ENCODE measurements at places on chromosomes 6 and 20.

GRCh38 chr6:88135578-88136114, 30.5 kb downstream of the CNR1 start:
- peak; percentile 13 for DNase-seq

DNA sequence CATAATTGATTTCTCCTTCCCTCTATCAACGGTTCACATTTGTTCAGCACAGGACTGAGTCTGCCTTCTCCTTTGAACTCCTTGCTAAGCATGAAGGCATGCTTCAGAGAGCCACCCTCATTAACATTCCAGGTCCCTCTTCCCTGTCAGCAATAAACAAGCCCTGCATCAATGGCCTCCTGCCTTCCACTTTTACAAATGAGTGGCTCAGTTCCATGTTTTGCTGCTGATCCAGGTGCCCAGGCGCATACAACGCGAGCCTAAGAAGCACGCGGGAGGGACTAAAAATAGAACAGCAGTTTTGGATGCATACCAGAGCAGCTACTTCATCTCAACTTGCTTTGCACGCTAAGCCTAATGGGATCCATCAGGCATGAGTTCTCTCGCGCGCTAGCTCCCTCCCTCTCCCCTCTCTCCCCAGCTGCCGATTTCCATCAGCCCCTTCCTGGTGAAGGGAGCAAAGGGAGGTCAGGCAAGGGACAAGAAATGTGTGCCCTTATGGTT, 53.4 kb downstream of the TRAF3IP2 start:
- no peak for DNase-seq

- DNase-seq, result no peak
Observed at GRCh38 chr6:127811900-127812570, 88.8 kb downstream of the THEMIS start.

DNA sequence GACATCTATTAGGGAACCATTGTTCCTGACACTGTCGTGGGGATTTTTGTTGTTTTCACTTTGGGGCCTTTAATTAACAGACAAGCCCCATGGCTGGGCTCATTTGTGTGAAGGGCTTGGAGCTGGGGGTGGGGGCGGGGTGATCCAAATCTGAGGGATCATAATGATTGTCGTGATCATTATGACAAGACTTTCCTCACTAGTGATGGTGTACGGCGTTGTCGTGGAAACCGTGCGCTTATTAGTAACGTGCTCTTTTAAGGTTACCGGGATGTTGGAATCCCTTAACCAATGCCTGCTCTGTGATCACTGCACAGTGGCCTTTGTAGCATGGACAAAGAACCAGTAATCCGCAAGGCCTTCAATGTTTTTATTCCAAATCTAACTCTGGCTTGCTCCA, 18.6 kb downstream of the PDYN start:
- DNase-seq, result no peak

DNA sequence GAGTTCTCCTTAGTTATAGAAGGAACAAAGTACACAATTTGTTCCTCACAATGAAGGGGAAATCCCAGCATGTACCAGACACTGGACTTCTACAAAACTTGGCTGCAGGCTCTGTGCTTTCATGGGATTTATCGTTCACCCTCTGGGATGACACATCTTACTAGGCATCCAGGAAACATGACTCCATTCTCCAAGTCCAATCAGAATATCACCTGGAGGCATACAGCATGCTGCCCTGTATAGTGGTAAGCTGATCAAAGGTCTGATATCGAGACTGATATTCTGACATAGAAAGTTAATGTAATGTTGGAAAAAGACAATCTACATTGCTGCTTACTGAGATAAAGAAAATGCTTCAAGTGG, 6.7 kb downstream of the RWDD2A start:
- DNase-seq, result no peak

Data from GM19239 (cell line).